ENCODE measurements at places on chromosomes 12 and 14.

DNA sequence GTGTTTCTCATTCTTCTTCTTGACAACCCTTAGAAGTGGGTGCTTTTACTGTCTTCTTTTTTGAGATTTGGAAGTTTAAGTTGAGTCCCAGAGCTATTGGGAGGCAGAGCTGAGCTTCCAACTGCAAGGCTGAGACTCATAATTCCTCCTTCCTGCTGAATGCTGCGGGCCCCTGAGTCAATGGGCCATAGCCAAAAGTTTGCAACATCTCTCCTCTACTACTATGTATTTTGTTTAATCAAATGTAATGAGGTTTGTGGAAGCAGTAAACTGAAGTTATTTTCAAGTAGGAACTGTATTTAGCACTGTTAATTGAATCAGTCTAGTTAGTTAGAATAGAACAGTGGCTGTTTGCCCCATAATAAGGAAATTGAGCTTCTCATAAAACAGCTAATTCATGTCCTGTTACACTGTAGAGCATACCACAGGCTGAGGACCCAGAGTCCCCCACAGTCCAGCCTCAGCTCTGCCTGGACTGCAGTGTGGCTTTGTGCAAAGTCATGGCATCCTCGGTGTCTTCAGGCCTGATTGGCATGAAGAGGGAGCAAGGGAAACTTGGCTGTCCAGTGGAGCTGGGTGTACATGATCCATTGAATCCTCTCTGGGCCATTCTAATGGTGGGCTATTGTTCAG, 631.7 kb downstream of the VRK1 start:
- no peak for DNase-seq

DNA sequence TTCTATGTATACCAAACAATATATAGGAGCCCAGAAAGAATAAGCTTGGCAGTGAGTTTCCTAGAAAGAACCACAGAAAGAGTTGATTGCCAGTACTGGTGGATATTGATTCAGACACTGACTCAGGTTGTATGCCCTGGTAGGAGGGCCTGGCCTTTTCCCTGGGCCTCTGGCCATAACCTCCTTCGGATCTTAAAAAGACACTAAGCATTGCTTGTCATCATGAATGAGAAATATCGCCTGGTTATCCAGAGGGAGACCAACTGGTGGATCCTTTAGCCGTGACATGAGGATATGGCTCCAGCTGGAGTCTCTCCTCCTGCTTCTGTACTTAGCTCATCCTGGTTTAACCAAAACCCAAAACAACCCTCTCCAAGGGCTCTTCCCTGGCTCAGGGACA, 231.5 kb downstream of the MSRB3 start:
- DNase-seq: no peak

GRCh38 chr12:42325326-42325652, 605 bp downstream of the ZCRB1 start:
- DNase-seq: no peak

DNA sequence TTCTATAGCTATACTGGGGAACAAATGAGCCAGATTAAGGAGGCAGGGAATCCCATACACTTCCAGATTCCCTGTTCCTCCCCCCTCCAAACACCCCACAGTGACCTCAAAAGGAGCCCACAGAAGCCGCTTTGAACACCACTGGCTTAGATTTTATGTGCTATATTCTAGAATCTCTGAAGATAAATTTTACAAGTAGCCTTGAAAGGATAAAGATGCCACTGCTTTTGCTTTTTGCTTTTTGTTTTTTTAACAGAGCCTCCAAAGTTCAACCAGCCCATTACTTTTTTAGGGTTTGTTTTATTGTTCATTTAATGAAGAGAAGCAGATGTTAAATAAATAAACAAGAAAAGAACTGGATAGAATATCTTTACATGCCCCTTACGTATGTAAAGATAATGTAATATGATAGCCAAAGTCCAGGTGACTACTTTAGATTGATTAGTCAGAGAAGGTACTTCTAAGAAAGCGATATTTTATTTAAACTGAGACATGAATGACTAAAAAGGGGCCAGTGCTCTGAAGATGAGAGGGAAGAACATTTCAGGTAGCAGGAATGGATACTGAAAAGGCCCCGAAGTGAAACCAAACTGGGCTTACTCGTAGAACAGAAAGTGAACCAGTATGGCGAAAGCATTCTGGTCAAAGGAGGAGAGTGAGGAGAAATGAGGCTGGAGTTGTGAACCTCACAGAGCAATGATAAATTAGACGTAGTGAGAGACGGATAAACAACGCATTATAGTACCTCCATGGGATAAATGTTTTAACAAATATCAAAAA, 44.6 kb downstream of the DUSP6 start:
- no peak for DNase-seq

GRCh38 chr12:53483225-53483978, 15.9 kb downstream of the MAP3K12 start:
- no peak for DNase-seq

DNA sequence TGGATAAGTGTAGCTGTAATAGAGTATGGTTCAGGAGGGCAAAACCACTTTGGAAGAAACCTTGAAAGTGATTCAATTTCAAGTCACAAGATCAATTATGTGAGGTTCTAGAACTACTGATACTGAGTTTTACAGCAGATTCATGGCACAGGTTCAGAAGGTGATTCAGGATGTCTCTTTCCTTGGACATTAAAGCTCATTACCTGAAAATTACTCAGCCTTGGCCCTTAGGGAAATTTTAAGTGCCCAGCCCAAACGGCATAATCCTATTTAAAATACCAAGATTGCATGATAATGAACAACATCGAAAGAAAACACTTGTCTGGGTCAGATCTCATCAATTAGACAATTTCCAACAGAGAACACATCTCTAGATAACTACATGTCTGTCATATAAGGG, 70.2 kb upstream of the SLC38A2 start:
- DNase-seq: no peak

Data from stimulated activated CD8-positive, alpha-beta memory T cell treated with anti-CD3 and anti-CD28 coated beads, Interleukin-15, amount 100 ng/mL, for 24 hours (primary cell).